Retina (tissue), 1 donor: ENCODE measurements at places on chromosomes 7 and 10.

- DNase-seq, result no peak
Measured at GRCh38 chr7:133863362-133864061, 263.6 kb upstream of the LRGUK start.

DNA sequence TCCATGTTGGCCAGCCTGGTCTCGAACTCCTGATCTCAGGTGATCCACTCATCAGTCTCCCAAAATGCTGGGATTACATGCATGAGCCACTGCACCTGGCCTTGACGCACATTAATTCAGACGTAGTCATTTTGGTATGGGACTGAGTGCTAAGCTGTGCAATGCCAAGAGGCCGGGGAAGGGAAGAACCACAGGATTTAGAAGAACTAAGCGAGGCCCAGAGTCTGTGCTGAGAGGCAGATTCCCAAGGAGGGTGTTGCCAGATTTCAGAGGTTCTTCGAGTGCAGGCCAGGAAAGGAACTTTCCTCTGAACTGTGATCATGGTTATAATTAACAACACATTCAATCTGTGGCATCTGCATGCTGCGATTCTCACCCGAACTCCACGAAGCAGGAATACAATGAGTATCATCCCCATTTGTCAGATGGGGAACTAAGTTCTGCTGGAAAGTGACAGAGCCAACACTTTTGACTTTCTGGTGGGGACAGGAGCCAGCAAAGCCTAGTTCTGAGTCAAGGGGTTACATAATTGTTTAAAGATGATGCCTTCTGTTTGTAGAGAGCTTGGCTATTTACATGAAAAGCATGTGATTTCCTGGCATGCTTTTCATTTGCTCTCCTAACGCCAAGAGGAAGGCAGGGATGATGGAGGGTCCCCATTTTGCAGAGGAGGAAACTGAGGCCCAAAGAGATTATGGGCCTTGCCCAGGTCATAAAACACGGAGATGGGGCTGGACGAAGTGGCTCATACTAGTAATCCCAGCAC is 6.2 kb upstream of the ZAN start:
- DNase-seq, result no peak

DNA sequence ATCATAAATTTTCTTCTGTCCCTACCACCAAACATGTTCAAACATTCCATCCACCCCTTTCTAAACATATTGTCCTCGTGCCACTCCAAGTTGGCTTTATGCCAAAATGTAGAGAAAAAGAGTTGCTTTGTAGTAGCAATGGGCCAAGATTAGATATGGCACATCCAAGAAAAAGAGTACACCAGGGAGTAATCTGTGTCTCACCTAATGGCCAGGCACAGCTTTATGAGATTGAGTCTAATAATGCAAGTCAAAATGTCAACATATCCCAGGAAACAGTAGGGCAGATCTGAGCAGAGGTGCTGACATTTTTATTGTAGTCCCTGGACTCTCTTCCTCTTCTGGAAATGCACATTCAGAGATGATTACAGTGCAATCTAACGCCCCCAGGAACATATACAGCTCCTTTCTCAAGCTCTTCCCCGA is 5.7 kb upstream of the OR6V1 start:
- DNase-seq, result no peak

- peak; percentile 66 for DNase-seq
Measured at GRCh38 chr7:101936611-101937231, 119.3 kb downstream of the CUX1 start.

GRCh38 chr7:107579554-107579884 is 527 bp upstream of the BCAP29 start:
- no peak for DNase-seq

DNA sequence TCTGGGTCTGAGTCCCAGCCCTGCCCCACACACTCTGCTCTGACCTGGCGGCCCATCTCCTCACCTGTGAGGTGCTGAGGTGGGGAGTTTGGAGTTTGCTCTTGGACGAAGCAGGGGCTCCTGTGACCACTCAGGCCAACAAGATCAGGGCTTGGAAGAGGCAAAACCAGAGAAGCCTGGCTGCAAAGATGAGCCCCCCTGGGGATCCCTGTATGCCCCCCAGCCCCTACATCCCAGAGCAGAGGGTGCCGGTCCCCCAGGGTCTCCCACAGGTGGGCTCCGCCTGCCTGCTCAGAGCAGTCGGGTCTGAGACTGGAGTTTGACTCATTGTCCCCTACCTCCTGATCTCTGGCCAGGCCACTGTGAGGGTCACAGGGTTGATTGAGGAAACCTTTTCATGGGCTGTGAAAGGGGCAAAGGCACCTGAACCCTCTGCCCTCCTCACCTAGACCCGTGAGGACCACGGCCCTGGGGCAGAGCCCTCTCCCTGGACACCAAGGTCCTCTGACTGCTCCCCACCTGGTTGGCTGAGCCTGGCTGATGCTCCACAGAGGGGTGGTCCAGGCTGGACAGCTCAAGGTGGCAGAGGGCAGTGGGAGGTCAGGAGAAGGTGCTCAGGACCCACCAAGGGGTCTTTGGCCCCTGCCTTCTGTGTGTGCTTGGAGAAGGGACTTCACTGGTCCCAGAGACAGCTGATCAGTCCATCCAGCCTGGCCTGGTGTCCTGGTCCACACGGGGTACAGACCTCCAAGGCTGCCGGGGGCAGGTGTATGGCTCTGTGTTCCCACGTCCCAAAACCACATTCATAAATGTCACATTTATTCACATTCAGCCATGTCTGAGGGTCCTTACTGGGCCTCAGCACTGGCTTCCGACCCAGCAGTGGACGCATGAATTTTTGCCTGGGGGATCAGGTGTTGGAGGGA is 9.1 kb upstream of the SCART1 start:
- no peak for DNase-seq

DNA sequence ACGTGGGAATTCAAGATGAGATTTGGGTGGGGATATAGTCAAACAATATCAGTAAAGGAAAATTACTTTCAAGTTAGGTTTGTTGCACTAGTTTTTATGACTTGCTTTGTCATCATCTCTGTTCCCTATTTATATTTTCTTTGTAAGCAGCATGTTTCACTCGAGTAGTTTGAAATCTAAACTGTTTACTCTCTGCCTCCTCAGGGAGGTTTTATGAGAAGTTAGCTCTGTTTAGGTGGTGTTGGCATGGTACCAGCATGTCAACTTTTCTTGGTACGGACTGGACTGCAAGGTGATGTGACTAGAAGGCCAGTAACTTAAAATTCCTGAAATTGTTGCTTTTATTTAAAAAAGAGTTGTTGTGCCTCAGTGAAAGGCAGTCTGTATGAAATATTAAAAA is 59.2 kb upstream of the MTPN start:
- DNase-seq, result no peak
